ENCODE measurements at places on chromosomes 7 and 10.

- no peak for DNase-seq
Measured at GRCh38 chr7:89975577-89975976, 178.7 kb upstream of the STEAP1 start.

DNA sequence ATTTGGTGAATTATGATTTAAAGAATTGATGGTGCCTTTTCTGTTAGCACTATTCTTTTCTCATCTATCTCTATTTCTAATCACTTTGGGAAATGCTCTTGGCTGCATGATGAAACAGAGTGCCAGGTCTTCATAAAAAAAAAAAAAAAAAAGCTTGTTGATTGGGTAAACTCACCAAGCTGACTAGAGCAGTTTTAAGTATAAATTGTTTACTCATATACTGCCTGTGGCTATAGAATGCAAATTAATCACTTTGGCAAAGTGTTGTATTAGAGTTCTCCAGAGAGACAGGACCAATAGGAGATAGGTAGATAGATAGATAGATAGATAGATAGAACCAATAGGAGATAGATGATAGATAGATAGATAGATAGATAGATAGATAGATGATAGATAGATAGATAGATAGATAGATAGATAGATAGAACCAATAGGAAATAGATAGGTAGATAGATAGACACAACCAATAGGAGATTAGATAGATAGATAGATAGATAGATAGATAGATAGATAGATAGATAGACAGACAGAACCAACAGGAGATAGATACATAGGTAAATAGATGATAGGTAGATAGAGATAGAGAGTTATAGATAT is 20.1 kb upstream of the TBXAS1 start:
- DNase-seq: no peak

DNA sequence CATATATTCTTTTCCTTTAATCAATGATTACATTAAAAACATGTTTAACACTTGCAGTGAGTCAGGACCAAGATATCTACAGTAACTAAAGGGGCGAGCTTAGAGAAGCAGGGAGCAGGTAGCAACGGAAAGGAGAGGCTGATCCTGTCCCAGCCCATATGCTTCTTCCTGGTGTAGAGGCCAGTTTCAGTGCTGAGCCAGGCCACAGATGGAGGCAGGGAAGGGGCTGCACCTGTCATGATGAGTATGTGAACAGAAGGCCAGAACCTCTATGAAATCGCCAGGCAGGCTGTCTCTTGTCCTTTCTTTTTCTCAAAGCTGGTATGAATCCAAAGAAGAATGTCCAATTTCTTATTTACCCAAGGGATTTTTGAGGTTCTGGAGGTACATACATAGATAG is 16.3 kb downstream of the REEP3 start:
- peak; percentile 39 for DNase-seq

DNA sequence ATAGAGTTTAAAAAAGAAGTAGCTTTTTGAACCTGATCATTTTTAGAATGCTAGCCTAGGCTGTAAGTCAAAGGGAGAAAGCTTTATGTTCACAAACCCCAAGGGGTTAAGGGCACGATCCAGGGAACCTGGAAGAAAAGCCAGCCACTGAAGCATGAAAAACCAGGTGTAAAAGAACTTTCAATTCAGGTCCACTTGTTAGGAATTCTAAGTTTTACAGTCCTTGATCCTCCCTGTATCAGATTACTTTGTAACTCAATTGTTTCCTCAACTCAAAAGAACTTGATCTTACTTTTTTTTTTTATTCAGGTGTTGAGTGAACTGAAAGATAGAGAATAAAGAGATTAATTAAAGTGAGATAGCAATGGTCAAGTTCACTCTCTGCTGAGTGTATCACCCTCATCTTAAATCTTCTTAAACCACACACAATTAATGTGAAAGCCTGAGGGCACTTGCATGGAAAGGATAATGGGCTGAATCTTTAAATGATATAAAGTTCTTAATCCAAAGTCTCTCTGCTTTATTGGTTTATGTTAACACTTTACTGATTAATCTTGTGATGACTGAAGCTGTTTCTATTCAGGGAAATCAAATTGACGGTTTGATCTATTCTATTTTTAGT is 672.2 kb upstream of the LRRN3 start:
- DNase-seq: no peak

DNA sequence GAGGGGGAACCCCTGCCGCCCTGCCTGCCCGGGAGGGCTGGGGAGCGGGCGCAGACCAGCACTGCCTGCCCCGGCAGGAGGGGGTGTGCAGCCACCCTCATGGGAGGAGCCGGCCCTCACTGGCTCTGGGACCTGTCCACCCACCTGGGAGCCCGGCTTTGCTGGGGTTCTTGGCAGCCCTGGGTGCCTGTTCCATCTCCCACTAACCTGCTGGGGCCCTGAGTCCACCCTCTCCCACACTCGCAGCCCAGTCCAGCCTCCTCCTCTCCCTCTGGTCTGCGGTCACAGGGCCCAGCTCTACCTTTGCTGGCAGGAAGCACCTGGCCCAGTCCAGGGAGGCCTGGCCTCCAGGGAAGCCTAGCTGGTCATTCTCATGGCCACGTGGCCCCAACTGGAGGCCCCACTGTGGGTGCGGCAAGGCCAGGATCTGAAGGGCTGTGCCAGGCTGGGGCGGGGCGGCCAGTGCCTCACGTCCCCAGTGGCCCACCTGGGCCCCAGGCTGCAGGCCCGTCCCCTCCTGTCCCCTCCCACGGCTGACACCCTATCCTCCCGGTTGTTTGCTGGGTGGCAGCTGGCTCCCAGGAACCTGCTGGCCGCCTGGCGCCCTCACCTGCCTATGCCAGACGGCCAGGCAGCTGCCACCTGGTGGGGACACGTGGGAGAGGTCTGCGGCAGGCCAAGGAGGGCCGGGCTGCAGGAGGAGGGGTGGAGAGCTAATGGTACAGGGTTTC is at the start of gene TMEM184A:
Gene TMEM184A (minus strand): TSS at position 393 of the 731 bp plus-strand sequence. CDS start 721 bp downstream, outside the sequence.
- DNase-seq: no peak

Data from retina (tissue), 1 donor.